Stimulated activated CD4-positive, alpha-beta T cell treated with anti-CD3 and anti-CD28 coated beads, Interleukin-15, amount 100 ng/mL, for 1 hour (primary cell): ENCODE measurements at places on chromosomes 1 and 21.

DNA sequence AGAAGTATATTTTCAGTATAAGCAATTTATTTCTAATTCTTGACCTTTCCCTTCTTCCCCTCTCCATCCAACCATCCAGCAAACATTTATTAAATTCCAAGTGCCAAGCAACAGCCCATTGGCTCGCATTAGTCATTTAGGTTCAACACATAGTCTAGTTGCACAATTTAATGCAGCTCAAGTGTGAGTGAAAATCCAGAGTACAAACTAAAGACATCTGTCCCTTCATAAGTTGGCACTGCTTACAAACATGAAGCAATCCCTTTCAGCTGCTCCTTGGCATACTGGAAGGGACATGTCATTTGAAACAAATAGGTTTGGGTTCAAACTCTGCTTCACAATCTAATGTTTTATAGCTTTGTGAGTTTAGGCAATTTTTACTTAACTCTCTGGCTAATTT lies 10.7 kb downstream of the CASQ2 start:
- no peak for DNase-seq

GRCh38 chr1:218496561-218496960 lies 151.4 kb downstream of the TGFB2 start:
- DNase-seq = no peak

- DNase-seq = no peak
These were observed 6.5 kb upstream of the IL6R start for GRCh38 chr1:154398678-154399077.

GRCh38 chr1:8969937-8970336 lies 24.3 kb downstream of the CA6 start:
- DNase-seq = no peak

DNA sequence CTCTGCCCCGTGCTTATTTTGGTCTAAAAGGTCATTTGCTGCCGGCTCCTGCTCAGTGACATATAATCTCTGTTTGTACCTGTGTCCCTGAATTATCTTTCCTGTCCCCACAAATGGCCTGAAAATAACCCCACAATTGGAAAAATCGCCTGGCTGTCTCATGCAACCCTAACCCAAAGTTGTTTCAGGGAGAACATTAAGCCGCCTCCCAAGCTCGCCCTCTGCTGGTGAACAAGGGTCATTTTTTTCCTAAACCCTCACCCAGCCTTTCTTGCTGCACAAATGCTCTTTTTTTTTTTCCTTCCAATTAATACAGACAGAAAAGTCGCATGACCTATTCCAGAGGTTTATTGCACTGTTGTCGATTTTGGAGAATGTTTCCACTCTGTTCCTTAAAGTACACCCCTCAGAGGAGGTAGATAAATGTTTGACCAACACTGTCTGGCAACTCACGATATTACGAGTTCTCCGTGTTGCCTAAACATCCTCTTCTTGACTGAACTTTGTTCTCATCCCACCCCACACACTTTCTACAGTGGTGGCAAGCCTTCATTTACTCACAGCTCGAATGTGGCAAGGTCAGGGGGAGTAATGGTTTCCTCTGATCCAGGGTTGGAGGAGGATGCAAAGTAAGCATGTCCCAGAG lies 148.7 kb downstream of the ZZZ3 start:
- peak; percentile 32 for DNase-seq

- DNase-seq = no peak
These were observed 62.3 kb downstream of the PRKACB start for GRCh38 chr1:84206375-84206774.

GRCh38 chr1:97196825-97197516 lies 475.4 kb downstream of the PTBP2 start:
- DNase-seq = no peak

DNA sequence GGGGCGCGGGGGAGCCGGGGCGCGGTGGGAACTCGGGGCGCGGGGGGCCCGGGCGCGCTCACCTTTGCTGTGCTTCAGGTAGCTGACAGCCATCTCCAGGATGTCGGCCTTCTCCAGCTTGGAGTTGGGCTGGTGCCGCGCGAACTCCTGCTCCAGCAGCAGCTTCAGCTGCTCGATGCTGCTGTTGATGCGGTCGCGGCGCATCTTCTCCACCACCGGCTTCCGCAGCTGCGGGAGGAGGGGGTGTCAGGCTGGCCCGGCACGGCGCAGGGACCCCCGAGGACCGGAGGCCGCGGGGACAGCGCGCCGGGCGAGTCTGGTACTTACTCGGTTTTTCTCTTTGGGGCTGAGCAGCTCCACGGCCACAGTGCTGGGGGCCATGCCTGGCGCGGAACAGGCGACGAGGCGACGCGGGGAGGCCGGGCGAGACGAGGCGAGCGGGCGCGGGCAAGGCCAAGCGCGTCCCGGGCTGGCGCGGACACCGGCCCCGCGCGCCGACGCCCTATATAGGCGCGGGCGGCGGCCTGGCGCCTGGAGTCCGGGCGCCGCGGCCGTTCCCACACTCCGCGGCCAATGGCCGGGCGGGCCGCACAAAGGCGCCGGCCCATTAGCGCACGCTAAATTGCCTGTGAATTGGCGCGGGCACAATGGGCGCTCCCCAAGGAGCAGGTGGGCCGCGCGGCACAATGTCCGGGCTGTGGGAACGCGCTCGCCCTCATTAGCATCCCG lies at the start of gene HES5:
Gene HES5, minus strand, starts transcription at position 480 of the 729 bp plus-strand sequence. Its CDS starts 99 bp downstream, at position 381.
- no peak for DNase-seq

DNA sequence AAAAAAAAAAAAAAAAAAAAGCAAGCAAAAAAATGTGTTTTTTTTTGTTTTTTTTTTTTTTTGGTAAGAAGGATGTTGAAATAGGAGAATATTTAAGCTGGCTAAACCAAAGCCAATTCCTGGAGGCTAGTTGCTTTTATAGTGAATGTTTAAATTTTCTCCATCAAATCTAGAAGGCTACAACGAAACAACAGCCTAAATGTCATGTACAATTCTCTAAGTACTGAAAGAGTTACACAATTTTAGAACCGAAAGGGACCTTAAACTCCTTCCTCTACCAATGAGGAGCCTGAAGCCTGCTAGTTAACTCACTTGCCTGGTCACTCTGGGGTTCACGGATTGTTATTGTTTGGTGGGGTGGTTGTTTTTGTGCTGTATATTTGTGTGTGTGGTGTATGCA lies 3.5 kb downstream of the WLS start:
- no peak for DNase-seq

GRCh38 chr1:81619156-81619555 lies 181.6 kb upstream of the ADGRL2 start:
- no peak for DNase-seq

- no peak for DNase-seq
These were observed 27.6 kb downstream of the PODN start for GRCh38 chr1:53089478-53090226.

DNA sequence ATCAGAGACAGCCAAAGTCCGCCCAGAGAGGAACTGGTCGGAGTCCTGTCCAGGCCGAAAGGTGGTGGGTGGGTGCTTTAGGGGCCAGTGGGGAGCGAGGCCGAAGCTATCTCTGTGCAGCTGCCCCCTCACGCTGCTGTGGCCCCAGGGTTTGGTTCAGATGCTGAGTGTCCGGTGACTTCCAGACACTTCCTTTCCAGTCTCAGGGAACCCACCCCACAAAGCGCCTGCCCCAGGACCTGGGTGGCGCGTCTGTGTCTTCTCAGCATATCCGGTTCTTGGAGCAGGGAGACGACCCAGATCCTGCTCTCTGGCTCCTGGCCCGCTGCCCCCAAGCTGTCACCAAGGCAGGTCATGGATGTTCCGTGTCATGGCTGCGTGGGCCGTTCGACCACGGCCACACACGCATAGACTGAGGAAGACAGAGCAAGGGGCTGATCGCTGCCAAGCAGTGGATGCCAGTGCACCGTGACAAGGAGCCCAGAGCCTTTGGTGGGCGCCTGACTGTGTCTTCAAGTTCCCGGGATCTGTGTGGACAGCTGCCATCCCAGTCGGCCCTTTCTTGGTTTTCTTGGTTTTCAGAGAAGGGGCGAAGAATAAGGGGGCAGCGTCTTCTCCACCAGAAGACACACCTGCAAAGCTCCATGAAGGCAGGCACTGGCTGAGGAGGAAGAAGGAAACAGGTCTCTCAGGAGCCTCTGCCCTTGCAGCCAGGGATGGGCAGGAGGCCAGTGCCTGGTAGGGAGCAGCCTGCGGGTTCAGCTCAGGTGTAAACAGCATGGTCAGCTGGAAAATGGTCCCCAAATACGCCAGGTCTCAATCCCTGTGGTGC lies 22.9 kb upstream of the COL18A1 start:
- no peak for DNase-seq

GRCh38 chr1:200850554-200850953 lies 22.2 kb upstream of the GPR25 start:
- DNase-seq = no peak

- DNase-seq = no peak
These were observed 143.8 kb downstream of the TNFSF18 start for GRCh38 chr1:172906778-172907592.

DNA sequence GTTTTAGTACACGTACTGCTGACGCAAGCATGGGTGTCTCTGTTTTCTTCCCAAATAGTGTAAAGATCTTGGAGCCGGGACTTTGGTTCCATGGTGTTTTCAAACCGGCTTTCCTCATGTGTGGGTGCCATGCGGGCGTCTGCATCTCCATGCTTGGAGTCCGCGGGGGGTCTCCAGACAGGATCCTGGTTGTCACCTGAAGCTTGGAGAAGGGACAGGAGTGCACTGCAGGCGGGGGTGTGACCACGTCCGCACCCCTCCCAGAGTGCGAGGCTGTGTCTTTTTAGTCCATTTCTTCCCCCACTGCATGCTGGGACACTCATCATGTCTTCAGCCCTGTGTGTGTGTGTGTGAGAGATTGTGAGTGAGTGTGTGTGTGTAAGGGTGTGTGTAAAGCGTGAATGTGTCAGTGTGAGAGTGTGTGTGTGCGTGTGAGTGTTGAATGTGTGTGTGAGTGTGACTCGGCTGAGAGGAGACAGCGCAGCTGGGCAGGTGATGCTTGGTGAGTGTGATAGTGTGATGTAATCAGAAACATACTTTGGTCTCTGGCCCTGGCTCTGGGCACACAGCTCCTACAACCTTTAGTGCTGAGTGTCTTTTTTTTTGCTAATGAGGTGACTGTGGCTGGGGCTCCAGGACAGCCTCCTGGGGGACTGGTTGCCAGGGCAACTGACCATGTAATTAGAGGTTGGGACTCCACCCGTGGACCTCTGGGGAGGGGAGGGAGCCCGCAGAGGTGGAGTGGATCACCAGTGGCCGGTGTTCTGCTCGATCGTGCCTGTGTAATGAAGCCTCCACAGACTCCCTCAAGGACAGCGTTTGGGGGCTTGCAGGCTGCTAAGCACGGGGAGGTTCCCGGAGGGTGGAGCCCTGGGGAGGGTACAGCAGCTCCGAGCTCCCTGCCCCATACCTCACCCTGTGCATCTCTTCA lies 55.1 kb downstream of the AGPAT3 start:
- no peak for DNase-seq

DNA sequence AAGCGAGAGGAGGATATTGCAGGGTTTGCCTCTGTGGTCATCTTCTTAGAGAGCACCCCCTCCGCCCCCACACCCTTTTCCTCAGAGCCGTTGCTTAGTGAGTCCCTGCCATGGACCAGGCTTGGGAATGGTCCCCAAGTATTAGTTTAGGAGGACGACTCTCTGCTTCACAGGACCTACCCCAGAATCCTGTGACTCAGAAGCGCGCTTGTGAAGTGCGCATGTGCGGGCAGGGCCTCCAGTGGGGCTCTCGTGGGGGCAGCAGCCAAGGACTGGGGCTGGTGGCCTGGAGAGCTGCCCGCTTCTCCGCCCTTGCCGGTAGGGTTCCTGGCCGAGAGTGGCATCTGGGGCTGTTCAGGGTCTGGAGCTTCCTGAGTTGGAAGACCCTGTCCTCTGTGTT lies 37.3 kb upstream of the HMGN1 start:
- no peak for DNase-seq

- no peak for DNase-seq
These were observed 53.3 kb downstream of the TIAM1 start for GRCh38 chr21:31290765-31291164.
